ENCODE measurements at places on chromosomes 11 and 22.

DNA sequence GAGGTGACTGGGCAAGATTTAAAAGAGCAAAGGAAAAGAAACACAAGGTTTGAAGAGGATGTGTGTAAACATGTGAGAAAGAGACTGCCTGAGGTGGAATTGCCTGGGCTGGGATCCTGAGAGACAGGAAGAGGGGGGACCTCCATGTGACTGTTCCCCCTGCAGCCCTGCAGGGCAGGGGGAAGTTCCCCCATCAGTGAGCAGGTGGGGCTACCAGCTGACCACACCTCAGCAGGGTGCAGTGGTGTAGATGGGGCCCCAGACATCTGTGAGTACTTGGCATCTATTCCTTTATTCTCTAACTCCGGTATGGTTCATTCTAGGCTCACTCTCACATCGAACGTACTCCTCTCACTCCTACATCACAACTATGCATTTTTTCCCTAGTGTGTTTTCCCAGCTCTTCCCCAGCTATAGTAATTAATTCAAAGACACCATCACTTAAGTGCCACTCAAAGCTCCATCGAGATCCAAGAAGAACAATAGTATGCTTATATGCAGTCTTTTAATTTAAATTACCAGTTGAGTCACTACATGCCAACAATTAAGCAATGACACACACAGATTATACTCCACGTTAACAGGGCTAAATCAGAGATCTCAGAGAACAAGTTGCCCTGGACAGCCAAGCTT is 42.7 kb downstream of the LGR4 start:
- no peak for DNase-seq

GRCh38 chr11:73262851-73263495 is 9.2 kb upstream of the P2RY6 start:
- no peak for DNase-seq

DNA sequence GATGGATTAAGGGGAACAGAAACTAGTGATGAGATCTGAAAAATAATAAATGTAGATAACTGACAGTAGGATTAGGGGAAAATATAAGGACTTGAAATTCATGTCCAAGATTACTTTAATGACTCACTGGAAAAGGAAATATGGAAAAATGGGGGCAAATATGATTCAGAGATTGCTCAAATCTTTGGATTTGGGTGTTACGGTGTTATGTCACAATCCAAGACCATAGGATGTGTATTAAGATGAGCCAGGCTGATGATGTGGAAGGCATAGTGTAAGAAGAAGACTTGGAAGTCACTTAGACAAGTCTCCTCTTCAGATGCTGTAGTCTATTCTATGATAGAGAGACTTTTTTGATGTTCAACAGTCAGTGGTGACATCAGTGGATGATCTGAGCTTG is 323.7 kb downstream of the LUZP2 start:
- no peak for DNase-seq

- DNase-seq, result no peak
Measured at GRCh38 chr11:74248469-74248868, 63.0 kb downstream of the P4HA3 start.

DNA sequence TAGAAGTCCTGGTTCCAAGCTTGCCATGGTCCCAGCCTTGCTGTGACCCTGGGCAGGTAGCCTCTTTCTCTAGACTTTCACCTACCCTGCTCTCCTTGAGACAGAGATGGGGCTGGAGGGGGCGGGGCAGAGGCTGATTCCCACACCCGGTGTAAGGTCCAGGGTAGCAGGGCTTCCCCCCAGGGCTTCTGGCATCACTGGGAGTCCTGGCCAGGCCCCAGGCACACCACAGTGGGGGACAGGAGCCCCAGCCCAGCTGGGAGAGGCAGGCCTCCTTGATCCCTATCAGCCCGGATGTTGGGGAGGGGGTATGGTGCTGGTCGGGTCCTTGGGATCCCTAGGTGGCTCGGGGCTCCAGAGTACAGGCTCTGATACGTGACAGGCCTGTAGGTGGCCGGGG is 1.7 kb upstream of the NUDT8 start:
- DNase-seq, result no peak
